Activated naive CD8-positive, alpha-beta T cell treated with anti-CD3 and anti-CD28 coated beads, Interleukin-2, amount 10 ng/mL, durations not matched to agents 7 days and 5 days (primary cell): ENCODE measurements at places on chromosomes 7 and 10. TPM values are rescaled to one million over a fixed set of nuclear protein-coding genes. Genes with fewer than 3 reads are reported as not detected.

GRCh38 chr7:8149222-8149621 is 112.7 kb downstream of the ICA1 start:
- DNase-seq = no peak
- H3K4me1 ChIP-seq = peaks cover 14% of the 10 kb centered on the region
- H3K36me3 ChIP-seq = peaks cover 10% of the 10 kb centered on the region
- H3K4me3 ChIP-seq = no peak overlapping the region
- H3K27me3 ChIP-seq = no peaks in the 10 kb centered on the region
- H3K27ac ChIP-seq = no peak overlapping the region

DNA sequence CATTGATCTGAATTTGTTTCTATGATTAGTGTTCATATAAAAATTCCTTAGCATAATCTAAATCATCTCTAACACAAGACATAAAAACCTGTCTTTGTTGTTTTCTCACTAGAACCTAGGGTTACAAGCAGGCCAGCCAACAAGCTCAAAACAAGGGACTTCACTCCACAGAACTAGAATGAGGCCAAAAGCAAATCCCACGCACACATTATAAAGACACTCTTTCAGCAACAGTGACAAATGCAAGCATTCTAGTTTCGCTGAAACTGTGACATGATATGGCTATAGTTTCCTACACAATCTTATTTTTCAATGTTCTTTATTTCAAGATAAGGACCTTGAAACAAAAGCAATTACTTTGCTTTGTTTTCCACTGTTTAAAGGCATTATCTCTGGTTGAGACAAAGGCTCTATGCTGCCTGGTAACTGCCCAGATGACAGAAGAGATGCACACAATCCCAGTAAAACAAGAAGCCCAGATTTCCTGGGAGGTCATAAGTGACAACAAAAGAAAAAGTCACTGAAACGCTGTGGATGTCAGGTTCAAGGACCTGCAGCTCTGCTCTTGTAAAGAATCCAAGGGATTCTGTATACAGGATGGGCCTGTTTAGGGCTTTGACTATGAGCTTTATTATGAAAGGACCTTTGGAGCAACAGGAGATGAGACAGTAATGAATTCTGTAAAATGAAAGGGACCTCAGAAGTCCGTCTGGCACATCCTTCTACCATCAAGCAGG is 105.3 kb downstream of the SORCS1 start:
- no peaks in the 10 kb centered on the region for H3K4me1 ChIP-seq
- DNase-seq = no peak
- H3K27ac ChIP-seq = no peak overlapping the region
- H3K27me3 ChIP-seq = no peaks in the 10 kb centered on the region

DNA sequence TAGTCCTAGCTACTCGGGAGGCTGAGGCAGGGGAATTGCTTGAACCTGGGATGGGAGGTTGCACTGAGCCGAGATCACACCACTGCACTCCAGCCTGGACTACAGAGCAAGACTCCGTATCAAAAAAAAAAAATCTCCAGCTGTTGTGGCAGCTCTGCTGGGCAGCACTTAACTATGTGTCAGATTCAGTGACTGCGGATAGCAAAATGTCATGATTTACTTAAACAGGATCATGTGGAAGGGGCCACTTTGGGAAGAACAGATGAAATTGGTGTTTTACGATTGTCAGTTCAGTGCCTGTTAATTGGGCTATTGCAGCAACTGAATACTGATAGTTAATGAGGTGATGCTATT is 15.3 kb downstream of the OGDH start:
- no peaks in the 10 kb centered on the region for H3K27me3 ChIP-seq
- H3K36me3 ChIP-seq = peaks cover 27% of the 10 kb centered on the region
- no peak overlapping the region for H3K27ac ChIP-seq
- no peak overlapping the region for H3K4me3 ChIP-seq

- no peak for DNase-seq
- no peak overlapping the region for H3K27ac ChIP-seq
Measured at GRCh38 chr7:25557379-25557917, 329.2 kb upstream of the NPVF start.

- DNase-seq = no peak
- no peak overlapping the region for H3K4me3 ChIP-seq
- H3K36me3 ChIP-seq = peaks cover 2% of the 10 kb centered on the region
- no peak overlapping the region for H3K27ac ChIP-seq
Measured at GRCh38 chr10:129953119-129954051, 10.7 kb downstream of the EBF3 start.

HOXA1 gene
- 1.0 TPM for total RNA-seq

WNT2 gene
- not detected for total RNA-seq
